Stimulated activated CD8-positive, alpha-beta memory T cell treated with anti-CD3 and anti-CD28 coated beads, Interleukin-7, amount 100 ng/mL, for 24 hours (primary cell): ENCODE measurements at places on chromosomes 2 and 18.

- DNase-seq: no peak
Observed at GRCh38 chr2:160419776-160420505, 73.7 kb downstream of the RBMS1 start.

DNA sequence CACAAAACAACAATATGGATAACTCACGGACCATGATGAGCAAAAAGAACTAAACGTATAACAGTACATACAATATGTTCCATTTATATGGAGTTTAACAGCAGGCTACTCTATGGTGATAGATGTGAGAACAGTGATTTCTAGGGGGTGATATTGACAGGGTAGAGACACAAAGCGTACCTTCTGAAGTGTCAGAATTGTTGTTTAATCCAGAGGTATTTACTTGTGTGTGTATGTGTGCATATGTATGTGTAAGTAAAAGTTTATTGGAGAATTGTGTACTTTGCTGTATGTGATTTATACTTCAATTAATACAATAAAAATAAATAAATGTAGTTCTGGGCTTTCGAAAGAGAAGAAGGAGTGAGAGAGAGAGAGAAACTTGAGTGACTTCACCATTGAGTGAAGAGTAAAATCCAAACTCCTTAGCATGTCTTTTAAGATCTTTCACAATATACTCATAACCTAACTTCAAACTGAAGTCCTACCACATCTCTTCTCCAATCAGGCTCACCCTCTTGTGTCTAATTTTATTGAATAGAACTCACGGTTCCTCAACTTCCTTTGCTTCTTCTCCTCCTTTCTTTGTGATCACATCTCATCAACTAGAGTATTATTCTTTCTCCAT is 126.0 kb upstream of the KLF7 start:
- DNase-seq: no peak

- DNase-seq: no peak
Observed at GRCh38 chr2:85846411-85846810, 42.4 kb downstream of the ST3GAL5 start.

GRCh38 chr2:181120625-181121024 is 140.2 kb downstream of the UBE2E3 start:
- no peak for DNase-seq

DNA sequence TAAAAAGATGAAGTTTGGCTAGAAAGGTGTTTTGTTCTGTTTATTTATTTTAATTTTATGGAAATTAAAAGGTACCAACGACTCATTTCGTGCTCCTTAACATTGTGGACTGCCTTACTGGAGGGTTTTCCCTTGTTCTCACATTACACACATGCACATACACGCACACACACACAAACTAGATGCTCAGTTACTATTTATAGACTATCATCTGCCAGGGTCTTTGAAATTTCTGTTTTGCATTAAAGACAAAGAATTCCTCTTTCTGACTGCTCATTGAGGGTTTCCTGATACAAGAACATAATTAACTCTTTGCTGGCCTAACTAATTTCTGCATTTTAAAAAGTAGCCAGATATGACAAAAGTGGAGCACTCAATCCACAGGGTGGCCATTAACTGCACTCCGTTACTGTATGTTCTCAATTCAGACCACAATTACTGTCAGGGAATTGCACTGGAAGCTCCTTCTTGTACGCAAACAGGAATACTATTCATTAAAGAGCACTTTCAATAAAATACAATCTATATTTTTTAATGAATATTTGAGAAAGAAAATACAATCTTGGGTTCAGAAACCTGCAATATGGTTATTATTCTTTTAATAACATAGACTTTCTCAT is 366.9 kb upstream of the GALNT5 start:
- no peak for DNase-seq

- no peak for DNase-seq
Observed at GRCh38 chr18:52391810-52392559, 52.0 kb downstream of the DCC start.

DNA sequence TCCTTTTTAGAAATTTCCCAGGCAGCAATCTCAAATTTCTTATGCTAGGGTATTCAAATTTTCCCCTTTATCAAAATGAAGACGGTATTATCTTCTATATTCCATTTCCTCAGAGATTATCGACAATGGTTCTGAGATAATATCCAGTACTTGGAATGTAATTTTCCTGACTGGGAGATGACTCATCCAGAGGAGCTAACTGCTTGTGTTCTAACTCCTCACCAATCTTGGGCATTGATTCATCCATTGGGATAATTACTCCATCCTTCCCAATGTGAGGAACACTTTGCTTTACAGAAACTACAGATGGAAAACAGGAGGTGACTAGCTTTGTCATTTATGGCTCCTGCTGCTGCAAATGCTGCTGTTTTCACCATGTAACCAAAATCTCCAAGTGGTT is 239.4 kb upstream of the LYPD1 start:
- DNase-seq: no peak

- no peak for DNase-seq
Observed at GRCh38 chr2:84849271-84849952, 31.5 kb downstream of the TRABD2A start.

DNA sequence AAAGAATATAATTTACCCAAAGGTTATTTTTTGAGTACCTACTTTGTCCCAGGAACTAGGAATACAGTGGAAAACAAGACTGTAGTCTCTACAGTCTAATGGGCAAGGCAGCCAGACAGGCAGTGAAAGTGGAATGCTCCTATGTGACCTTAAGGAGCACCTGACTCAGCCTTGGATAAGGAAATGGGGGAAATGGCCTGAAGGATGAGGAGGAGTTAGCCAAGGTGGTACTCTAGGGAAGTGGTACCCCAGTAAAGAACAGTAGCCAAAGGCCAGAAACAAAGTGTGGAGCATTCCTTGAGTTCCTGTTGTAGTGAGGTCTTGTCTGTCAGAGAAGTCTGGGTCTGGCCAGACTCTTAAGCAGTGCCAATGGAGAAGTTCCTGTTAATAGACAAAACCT is 6.0 kb downstream of the ZNF397 start:
- no peak for DNase-seq

DNA sequence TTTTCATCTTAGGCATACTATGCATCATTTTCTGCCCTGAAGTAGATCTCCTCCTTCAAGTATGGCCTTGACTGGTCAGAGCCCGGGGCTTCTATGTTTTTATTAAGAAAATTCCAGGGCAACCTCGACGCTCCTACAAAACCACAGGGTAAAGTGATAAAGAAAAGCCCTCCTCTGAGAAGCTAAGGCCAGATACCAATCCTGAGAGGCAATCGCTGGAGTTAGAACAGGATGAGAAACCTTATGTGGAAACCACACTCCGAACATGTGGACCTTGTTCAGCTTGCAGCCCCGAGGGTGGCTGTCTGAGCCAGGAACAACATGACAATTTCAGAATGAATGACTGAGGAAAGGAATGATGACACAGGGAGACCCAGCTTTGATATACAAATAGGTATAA is 35.6 kb downstream of the RMC1 start:
- DNase-seq: no peak

DNA sequence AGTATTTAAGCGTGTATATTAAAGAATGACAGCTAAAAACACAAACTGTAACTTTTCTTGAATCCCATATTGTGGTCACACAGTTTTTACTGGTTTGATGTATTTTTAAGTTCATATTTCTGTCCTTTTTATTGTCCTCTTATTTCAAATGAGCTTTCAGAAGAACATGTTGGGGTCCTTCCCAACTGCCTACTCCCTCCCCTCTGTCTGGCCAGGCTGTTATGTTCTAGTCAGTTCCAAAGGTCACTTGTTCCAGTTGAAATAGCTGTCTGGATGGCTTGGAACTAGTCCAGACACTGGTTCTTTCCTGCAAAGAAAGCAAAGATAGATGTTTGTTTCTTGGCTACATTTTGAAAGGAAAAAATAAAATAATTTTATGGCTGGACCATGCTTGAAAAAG is 306.9 kb downstream of the GULP1 start:
- DNase-seq: no peak

DNA sequence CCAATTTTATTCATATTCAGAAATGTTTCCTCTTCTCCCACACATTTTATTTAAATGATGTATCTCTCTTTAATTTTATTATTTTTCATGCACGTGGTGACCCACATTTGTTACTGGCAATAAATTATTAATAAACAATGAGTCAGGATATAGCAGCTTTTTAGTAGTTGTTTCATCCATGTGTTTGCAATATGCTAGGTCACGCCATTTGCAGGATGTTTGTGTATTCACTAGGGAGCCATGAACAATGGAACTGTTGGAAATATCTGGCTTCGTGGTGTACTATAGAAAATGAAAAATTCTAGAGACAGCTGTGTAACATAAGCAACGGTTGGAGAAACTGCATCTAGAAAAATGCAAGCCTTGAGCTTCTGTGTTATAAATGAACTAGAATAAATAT is 176.0 kb upstream of the COL3A1 start:
- DNase-seq: no peak

DNA sequence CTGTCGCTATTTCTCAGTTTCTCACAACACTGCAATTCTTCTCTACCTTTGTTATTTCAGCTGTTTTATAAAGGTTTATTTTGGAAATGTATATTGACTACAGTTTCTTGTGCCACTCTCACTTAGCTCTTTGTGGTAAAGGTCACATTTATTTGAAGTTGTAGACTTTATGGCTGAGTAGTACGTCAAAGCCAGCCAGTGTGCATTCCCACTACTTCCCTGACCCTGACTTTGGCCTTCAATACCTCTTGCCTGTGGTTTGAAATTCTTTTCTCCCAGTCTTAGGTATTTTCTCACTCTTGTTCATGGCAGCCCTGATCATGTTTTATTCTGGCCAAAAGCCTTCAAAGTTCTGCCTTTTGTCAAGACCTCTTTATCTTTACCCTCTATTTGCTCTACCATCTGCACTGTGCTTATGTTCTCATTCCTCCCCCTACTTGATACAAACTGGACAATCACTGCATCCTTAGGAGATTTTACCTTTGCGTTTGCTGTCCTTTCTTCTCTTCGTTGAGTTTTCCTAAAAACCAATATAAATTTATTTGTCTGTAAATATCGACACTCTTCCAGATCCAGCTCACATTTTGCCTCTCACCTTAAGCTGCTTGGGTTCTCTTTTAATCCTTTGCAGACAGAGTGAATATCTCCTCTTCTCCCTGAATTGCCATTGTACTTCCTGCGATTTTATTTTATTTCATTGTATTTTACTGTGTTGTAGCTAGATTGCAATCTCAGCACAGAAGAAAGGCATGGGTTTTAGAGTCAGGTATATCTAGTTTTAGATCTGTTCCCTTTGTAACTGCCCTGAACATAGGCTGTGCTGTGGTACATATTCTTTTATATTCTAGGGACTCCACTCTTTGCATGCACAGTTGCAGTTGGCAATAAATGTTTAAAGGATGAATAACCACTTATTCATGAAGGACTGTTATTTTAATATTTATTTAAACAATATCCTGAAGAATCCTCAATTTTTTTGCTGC is 31.2 kb downstream of the GULP1 start:
- no peak for DNase-seq

DNA sequence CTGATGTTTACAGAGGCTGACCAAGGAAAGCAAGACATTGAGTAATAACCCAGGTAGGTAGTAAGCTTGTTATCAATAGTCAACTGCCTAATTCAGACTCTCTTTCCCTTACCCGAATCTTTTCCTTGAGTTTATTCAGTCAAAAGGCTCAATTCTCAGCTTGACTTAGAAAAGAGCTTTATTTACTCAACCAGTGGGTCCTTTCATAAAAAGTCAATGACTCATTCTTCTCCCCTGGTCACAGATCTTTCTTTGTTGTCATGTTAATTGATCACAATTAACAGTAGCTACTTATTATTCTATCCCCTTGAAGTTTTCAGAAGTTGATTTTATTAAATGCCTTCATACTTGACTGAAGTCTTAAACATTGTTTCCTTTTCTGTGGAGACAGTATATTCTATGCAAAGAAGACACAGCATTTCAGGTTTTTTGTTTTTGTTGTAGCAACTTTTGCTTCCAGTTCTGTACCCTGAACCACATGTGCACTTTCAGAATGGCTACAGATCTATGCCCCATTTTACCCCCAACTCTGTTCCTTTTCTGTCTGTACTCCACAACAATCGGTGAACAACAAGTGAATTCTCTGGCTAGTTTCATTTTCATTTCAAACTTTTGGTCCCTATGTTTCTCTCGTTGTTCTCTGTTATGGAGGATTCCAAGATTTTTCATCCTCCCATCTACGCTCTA is 428.3 kb downstream of the NCKAP5 start:
- DNase-seq: no peak

DNA sequence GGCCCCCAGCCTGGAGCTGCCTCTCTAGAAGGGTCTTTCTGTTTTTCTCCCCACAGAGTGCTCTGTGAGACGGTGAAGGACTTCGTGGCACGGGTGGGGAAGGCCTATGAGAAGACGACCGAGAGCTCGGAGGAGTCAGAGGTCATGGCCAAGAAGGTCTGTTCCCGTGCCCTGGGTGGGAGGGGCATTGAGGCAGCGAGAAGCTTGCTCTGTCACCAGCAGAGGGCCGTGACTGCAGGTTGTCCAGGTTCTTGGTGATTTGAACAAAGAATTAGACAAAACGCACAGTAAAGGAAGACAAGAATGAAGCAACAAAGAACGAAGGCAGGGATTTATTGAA is 93.9 kb downstream of the DGKD start:
- DNase-seq: no peak

GRCh38 chr2:28454016-28454930 is 41.6 kb upstream of the PLB1 start:
- no peak for DNase-seq

GRCh38 chr2:9693646-9694045 is 62.8 kb upstream of the YWHAQ start:
- no peak for DNase-seq

- DNase-seq: no peak
Observed at GRCh38 chr2:238440767-238441166, 14.0 kb downstream of the ASB1 start.

- DNase-seq: no peak
Observed at GRCh38 chr2:119536211-119536610, 8.0 kb upstream of the CFAP221 start.

GRCh38 chr2:64914735-64915509 is 74.3 kb upstream of the SLC1A4 start:
- DNase-seq: no peak

- DNase-seq: no peak
Observed at GRCh38 chr18:63617915-63618234, 26.2 kb downstream of the SERPINB4 start.

DNA sequence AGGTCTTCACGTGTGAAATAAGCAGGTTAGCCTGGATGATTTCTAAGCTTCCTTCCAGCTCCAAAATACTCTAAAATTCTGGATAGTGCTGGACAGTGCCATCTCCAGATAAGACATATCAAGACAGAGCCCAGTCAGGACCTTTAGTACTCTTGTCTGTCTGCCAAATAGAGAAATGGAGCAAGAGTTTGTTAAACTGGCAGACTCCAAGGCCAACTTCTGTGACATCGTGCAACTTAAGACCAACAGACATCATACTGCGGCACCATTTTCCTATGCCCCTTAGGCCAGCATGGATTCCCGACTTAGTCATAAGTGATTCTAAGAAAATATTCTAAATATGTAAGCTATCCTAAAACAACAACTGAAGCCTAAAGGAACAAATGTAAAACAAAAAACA is 118.6 kb downstream of the RBMS1 start:
- DNase-seq: no peak

DNA sequence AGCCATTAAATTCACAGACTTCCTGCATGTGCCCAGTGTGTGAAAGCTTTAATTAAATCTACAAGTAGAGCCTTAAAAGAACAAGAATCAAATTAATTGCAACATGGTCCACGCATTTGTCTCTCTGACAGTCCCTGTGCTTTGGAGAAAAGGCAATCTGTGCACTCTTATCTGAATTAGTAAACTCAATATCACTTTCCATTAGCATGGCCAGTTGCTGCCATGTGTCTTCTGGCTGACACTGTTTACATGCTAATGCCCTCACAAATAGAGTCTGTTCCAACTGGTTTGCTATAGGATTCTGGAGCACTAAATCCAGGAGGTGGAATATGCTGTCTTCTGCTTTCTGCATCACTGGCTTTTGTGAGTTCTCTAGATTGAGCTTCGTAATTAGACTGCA is 434.5 kb upstream of the RAB12 start:
- DNase-seq: no peak
